ENCODE measurements at places on chromosomes 6 and 20. TPM values are rescaled to one million over a fixed set of nuclear protein-coding genes. Genes with fewer than 3 reads are reported as not detected.

Gene DZANK1
- total RNA-seq: 2.5 TPM

GRCh38 chr6:137412562-137412961, 81.6 kb downstream of the OLIG3 start:
- H3K4me3 ChIP-seq: no peak overlapping the region
- no peak overlapping the region for H3K27ac ChIP-seq
- no peak for DNase-seq
- H3K4me1 ChIP-seq: peaks cover 8% of the 10 kb centered on the region
- H3K36me3 ChIP-seq: no peaks in the 10 kb centered on the region

DNA sequence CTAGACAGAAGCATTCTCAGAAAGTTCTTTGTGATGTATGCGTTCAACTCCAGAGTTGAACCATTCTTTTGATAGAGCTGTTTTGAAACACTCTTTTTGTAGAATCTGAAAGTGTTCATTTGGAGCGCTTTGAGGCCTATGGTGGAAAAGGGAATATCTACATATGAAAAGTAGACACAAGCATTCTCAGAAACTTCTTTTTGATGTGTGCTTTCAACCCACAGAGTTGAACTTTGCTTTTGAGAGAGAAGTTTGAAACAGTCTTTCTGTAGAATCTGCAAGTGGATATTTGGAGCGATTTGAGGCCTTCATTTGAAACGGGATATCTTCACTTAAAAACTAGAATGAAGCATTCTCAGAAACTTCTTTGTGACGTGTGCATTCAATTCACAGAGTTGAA, 582.6 kb upstream of the ZNF337 start:
- no peaks in the 10 kb centered on the region for H3K27me3 ChIP-seq
- H3K4me3 ChIP-seq: no peak overlapping the region
- no peaks in the 10 kb centered on the region for H3K36me3 ChIP-seq
- no peak for DNase-seq

- H3K4me1 ChIP-seq: no peaks in the 10 kb centered on the region
- no peak overlapping the region for H3K27ac ChIP-seq
- no peaks in the 10 kb centered on the region for H3K27me3 ChIP-seq
- H3K36me3 ChIP-seq: no peaks in the 10 kb centered on the region
- H3K4me3 ChIP-seq: no peak overlapping the region
- no peak for DNase-seq
Measured at GRCh38 chr20:41701588-41702348, 83.6 kb upstream of the CHD6 start.

DNA sequence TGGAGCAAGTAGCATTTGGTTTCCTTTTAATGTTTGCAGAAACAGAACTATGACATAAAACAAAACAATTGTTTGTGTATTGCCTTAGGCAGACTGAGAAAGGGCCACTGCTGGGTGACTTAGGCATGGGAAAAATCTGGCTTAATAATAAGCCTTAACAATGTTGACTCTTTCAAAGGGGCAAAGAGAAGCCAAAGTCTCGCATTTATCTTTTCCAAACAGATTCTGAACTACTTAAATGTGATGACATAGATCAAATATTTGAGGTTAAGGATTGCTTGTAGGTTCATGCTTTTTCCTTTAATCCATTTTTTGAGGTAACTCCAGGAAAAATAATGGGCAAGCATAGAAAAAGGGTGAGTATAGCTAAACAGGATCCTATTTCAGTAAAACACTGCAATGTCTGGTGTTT, 39.6 kb downstream of the ADAT2 start:
- no peaks in the 10 kb centered on the region for H3K4me1 ChIP-seq
- H3K36me3 ChIP-seq: no peaks in the 10 kb centered on the region
- H3K4me3 ChIP-seq: no peak overlapping the region
- H3K27ac ChIP-seq: no peak overlapping the region
- no peaks in the 10 kb centered on the region for H3K27me3 ChIP-seq

All from sigmoid colon (tissue), 7 donors.